ENCODE measurements at places on chromosomes 5 and 9.

GRCh38 chr5:169044962-169045361, 256.0 kb downstream of the SLIT3 start:
- no peak for DNase-seq

- DNase-seq: no peak
Measured at GRCh38 chr9:33116860-33117259, 40.4 kb upstream of the SMU1 start.

DNA sequence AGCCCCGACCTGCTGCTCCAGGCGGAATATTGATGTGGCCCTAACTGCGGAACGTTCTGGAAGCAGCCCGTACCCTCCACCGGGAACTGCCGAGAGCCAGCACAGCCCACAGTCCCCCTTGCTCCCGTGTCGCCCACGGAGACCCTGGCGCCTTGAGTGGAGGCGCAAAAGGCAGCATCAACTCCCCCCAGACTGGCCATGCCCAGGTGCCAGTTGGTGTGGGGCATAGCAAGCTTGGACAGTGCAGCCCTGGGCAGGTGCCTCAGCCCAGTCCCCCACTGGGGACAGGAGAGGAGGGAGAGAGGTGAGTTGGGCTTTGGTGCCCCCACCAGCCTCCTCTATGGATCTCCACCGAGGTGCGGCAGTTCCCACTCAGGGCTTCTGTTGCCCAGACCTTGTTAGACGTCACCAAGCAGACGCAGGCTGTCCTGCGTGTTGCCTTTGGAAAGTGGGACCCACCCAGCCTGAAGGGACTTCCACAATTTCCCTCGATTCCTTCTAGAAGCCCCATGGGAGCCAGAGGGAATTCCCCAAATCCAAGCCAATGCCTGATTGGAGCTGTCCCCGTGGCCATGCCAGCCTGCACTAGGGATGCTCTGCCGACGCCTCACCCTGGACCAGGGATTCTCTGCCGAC, 19.8 kb upstream of the NRARP start:
- DNase-seq: no peak

GRCh38 chr5:135323227-135323626, 75.8 kb downstream of the MACROH2A1 start:
- no peak for DNase-seq

- peak; percentile 42 for DNase-seq
Measured at GRCh38 chr5:179907556-179908324, at the start of gene TBC1D9B. TBC1D9B (minus strand) TSS chr5:179907897; CDS start chr5:179907821, 76 bp downstream.

DNA sequence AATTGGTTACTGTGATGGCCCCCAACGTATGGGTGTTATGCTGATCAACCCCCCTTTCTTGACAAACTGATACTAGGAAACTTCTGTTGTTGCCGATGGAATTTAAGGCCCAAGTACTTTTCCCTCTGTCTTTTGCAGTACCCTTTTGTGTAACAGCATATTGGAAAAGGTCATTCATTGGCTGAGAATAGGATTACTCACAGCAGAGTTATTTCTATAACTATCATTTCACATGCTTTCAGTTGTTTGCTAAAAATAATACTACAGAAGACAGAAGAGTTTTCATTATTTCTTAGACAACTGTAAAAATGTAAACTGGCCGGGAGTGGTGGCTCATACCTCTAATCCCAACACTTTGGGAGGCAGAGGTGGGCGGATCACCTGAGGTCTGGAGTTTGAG, 329.5 kb downstream of the KIAA0825 start:
- no peak for DNase-seq

Measured in activated naive CD4-positive, alpha-beta T cell (primary cell).